ENCODE measurements at places on chromosomes 13 and 19.

GRCh38 chr19:39915101-39915847 lies 19.2 kb downstream of the FCGBP start:
- DNase-seq: no peak

DNA sequence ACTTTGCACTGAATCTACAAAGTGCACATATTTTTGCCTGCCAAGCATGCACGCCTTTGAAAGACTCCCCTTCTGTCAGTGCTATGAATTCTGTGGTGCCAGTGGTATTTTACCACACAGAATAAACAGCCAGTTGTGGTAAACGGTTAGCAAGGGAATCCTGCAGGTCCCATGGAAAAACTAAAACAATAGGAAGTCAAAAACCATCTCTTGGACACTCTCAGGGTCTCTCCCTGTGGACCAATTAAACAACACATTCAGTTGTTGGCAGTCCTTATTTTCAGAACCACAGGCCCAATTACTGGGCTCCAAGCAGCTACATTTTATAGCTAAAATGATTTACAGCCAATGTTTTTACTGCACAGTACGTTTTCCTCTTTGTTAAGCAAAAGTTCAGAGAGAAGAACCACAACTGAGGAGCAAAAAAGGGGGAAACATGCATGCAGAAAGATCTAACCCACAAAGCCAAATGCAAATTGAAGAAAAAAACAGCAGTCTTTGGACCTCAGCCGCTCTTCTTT lies 116.9 kb downstream of the KCTD12 start:
- DNase-seq: no peak

DNA sequence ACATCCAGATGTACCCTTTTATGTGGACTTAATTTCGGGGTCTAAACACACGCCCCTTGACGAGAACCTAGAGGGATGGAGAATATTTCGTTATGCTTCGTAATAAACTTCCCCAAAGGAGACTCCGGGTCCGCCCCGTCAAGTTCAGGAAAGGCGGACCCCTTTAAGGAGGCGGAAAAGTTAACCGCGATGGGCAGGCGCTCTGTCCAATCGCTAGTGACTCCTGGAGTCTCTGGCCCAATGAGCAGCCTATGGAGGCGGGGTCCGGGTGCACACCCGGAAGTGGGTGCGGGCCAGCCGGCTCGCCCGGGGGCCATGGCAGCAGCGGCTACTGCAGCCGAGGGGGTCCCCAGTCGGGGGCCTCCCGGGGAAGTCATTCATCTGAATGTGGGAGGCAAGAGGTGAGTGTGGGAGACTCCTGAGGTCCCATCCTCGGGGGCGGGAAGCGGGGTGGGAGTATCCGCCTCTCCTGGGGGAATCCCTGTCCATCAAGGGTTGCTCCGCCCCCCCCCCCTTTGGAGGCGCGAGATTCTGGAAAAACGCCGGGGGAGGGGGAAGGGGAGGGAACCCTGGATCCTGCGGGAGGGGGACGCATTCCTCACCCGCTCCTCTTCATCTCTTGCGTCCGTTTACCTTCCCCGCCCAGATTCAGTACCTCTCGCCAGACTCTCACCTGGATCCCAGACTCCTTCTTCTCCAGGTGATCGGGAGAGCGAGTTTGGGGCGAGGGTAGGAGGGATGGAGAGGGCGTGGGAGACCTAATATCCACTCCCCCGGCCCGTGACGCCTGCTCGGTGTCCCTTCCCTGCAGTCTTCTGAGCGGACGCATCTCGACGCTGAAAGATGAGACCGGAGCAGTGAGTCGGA lies at the start of gene SHKBP1:
Gene SHKBP1 (plus strand): TSS at position 289 of the 867 bp plus-strand sequence. CDS start 27 bp downstream, at position 316.
- peak; percentile 100 for DNase-seq

DNA sequence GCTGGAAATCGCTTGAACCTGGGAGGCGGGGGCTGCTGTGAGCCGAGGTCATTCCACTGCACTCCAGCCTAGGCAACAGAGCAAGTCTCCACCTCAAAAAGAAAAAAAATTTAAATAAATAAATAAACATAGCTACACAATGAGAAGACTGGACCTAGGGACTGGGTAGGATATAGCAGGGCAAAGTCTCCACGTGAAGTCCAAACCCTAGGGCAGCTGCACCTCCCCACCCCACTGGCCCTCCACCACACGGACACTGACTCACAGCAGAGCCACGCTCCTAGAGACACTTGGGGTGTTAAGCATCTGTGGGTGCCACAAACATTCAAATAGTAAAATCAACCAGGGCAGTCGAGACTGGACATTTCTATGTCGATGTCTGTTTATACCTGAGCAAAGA lies 7.1 kb downstream of the LATS2 start:
- DNase-seq: no peak

DNA sequence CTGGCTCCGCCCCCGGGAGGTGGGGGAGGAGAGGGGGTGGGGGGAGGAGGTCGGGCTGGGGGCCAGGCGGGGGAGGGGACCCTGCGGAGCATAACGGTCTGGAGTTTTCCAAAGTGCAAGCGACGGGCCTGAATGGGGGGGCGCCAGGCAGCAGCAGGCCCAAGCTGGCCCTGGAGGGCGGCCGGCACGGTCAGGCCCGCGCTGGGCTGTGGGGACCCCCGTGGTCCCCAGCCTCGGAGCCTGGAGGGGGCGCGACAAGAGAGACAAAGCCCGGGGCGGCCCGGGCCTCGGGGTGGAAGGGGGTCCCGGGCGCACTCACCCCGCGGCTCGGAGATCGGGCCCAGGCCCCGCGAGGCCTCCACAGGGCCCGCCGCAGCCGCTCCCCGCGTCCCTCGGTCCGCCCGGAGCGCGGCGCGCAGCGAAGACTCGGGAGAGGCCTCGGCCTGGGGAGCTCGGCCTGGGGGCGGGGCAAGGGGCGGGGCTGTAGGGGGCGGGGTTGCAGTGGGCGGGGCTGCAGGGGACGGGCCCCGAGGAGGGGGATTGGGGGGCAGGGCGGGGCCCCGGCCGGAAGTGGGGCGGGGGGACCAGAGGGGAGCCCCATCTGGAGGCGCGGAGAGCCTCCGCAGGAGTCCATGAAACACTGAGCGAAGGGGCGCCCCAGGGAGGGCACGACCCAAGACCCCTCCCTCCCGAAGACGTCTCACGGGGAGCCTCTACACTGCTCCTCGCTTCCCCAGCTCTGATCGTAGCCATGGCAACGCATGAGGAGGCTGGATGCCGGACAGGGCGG lies 47.6 kb downstream of the PTPRS start:
- peak; percentile 78 for DNase-seq

GRCh38 chr13:33099860-33100259 lies 83.6 kb downstream of the KL start:
- no peak for DNase-seq

GRCh38 chr13:48400850-48401291 lies 12.0 kb downstream of the LPAR6 start:
- no peak for DNase-seq

- no peak for DNase-seq
These were observed 11.7 kb upstream of the KL start for GRCh38 chr13:33004511-33004910.

- DNase-seq: no peak
These were observed 22.0 kb downstream of the GPX4 start for GRCh38 chr19:1125601-1126467.

DNA sequence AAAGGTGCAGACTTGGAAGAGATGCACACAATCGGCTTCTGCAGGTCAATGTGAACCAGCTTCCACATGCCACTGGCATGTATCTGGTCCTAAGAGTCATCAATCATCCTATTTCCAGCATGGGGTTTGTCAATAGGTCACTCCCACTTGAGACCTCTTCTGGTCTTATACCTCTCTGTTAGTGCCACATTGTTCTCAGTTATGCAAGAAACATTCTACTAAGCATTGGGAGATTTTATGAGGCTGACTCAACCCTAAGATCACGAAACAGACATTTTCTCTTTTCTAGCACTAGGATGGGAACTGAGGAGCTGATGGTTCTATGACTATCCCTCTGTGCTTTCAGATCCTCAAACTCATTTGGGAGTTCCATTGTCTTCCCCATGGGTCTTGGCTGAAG lies 581.5 kb upstream of the KLF12 start:
- DNase-seq: no peak

DNA sequence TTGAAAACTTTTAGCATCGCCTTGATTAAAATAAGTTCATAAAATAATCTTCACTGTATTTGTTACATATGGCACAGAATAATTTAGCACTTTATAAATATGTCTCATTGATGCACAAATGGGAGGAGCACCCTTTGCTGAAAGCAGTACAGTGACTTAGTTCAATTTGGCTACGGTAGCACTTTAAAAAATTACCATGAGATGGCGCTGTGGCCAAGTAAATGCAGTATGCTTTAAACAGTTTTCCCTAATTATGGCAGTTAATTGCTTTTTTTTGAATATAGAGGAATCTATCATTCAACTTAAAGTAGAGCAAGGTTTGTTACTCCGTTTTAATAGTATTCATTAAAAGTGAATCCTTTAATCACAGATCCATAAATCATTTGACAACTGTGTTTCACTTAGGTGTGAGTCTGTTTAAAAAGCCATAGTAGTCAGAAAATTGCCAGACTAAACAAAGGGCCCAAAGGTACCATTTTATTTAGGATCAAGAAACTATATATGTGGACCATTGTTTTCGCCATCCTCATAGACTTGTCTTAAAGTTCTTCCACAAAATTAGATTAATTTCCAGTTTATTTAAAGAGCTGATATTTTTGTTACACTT lies 34.7 kb upstream of the ESD start:
- peak; percentile 36 for DNase-seq

GRCh38 chr13:87376081-87376480 lies 295.1 kb upstream of the SLITRK5 start:
- no peak for DNase-seq

DNA sequence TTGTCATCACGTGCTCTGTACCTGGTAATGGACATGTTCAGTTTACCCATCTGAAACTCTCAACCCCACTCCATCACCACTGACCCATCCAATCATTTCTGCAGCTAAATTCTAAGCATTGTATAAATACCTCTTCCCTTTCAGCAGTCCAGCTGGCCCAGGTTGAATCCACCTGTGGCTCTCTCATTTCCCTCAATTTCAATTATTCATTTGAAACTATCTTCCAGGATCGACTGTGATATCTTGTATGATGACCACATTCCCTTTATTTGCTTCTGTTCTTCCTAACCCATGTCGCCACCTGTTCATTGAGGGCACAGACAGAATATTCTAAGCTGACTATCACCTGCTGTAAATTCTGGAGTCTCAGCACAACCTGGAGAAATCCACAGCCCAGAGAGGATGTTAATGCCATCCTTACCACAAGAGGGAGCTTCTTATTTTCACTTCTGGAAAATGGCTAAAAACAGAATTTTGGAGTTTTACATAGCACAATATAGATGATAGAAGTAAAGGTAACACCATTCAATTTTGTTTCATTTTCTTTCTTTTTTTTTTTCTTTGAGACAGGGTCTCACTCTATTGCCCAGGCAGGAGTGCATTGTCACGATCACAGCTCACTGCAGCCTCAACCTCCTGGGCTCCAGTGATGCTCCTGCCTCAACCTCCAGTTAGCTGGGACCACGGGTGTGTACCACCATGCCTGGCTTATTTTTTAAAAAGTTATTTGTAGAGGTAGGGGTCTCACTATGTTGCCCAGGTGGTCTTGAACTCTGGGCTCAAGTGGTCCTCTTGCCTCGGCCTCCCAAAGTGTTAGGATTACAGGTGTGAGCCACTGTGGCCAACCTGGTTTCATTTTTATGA lies 38.6 kb downstream of the ZNF823 start:
- DNase-seq: peak; percentile 12

- DNase-seq: peak; percentile 97
These were observed at the start of gene ZNF573 for GRCh38 chr19:37779127-37780005. ZNF573 (minus strand) TSS chr19:37779586; CDS start chr19:37773729, 5,857 bp downstream.

- no peak for DNase-seq
These were observed 179.9 kb upstream of the TSHZ3 start for GRCh38 chr19:31529121-31529520.

- DNase-seq: no peak
These were observed 9.8 kb downstream of the TPT1 start for GRCh38 chr13:45331123-45331619.

DNA sequence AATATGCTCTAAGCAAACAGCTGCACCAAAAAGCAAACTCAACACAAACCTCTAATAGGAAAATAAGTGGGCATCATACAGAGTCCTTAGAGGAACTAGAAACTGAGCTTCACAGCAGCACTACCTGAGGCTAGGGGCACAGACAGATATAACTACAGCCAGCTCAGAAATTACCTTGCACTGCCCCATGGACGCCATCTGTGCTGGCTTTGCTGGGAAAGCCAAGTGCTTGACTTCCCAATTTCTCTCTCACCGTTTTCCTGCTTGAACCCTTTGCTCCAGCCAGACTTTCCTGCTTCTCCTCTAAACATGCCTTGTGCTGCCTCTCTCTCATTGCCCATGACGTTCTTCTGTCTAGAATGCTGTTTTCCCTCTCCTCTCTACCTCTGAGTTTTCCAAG lies 29.3 kb downstream of the MTUS2 start:
- no peak for DNase-seq

- no peak for DNase-seq
These were observed 296.6 kb downstream of the ATP8A2 start for GRCh38 chr13:25668345-25668744.

- DNase-seq: no peak
These were observed 13.1 kb upstream of the SLITRK6 start for GRCh38 chr13:85812282-85812681.

DNA sequence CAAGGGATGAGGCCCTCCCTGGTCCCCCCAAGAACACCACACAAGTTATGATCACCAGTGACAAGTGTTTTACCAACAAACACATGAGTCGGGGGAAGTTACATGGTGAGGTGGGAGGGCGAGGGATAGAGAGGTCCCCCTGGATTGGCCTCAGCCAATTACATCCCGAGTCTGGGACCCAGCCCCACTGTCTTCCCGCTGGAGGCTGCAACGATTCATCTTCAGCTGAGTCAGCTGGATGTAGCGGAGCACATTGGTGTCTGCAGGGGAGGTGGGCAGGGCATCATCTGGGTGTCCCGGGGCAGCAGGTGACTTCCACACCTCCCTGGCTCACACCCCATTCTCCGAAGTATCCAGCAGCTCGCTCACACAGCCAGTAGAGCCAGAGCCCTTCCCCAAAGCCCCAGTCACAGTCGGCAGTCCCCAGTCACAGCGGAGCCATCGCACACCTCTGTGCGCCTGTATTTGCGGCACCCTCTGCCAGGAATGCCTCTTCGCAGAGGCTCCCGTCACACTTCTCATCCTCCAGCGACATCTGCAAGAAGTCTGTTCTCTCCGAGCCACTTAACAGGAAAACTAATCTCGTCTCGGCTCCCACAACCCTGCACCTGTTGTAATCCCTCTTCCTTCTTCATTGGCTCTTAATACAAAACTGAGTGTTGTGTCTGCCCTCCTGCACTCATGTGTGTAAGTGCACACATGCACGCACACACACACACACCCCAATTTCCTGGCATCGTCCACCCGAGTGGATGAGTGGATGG lies 2.0 kb downstream of the TTC9B start:
- no peak for DNase-seq

DNA sequence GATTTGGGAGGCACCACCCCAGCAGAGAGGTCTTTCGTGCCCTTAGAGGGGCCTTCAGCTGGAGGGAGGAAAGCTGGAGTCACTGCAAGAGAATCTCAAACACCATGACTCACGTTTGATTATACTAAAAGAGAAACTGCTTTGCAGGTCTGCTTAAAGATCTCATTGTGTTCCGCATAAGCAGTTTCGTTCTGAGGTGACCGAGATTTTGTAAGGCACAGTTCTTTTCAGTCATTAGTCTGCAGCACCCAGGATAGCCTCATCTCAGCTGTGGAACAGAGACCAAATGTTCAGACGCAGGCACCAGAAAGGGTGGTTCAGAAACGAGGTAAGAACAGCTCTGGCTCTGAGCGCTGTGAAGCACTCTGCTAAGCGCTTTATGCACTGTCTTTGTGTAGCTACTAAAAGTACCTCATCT lies 71.2 kb upstream of the GTF3A start:
- DNase-seq: no peak

All from NCI-H345 (cell line).